ENCODE measurements at places on chromosomes 1 and 21.

DNA sequence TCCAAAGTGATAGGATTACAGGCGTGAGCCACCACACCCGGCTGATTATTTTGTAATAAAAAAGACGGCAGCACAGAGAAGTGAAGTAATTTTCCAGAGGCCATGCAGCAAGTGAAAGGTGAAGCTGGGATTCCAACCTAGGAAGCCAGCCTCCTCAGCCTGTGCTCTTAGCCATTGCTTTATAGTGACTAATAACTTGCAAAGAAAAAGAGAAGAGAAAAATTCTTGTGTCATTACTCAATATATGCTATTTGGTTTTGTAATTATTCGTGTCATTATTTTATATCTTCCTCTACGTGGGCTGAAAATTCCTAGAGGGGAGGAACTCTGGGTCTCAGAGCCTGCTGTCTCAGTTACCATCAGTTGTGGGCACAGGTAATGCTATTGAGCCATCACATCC lies 1.6 kb upstream of the IER5 start:
- no peak for DNase-seq

DNA sequence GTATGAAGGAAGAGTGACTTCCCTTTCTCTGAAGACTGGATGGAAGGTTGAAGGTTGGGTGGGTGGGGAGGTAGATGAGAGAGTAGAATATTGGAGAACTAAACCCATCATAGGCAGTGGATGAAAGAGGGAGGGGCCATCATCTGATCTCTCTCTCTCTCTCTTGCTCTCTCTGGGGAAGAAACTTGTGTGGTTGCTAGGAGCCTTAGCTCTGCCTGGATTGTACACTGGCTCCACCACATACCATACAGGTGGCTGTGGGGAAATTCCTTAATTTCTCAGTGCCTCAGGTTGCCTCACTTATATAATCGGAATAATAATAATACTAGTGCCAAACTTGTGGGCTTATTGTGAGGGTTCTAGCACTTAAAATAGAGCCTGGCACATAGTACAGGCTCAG lies 9.5 kb downstream of the XCL1 start:
- DNase-seq = no peak

DNA sequence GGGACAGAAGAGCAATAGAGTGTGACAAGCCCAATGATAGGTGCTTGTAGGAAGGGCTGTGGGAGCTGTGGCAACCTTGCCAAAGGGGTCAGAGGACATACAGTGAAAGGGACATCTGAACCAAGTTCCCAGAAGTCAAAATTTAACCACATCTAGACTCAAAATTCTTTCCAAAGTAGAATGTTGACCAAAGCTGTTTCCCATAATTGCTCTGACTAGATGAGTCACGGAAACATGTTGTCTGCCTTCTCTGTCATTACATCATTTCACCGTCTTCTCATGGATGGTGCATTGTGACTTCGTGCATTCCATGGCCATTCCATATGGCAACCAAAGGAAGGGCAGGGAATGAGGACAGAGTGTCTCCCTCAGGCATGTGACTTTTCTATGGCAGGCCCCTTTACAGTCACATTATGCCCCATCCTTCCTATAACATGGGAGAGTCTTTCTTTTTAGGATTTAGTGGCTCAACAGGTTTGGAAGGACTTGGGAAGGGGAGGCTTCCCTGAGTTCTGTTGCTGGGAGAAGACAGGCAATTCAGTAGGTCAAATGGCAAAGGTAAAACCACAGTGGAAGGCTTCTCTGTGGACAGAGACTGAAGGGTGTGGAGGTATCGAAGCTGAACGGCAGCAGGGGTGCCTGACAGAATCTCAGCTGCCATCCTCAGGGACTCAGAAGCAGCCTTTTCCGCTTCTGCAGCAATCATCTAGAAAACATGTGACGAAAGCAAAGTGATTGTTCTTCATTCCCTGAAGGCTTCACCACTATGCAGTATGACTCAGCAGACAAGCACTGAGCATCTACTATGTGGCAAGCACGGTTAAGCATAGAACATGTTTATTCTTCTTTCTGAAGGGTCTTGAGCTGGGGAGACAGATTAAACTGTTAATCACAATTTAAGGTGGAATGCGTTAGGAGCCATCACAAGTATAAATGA lies 24.7 kb downstream of the NPHS2 start:
- peak; percentile 23 for DNase-seq

- no peak for DNase-seq
Observed at GRCh38 chr1:61708953-61709907, 15.7 kb downstream of the TM2D1 start.

DNA sequence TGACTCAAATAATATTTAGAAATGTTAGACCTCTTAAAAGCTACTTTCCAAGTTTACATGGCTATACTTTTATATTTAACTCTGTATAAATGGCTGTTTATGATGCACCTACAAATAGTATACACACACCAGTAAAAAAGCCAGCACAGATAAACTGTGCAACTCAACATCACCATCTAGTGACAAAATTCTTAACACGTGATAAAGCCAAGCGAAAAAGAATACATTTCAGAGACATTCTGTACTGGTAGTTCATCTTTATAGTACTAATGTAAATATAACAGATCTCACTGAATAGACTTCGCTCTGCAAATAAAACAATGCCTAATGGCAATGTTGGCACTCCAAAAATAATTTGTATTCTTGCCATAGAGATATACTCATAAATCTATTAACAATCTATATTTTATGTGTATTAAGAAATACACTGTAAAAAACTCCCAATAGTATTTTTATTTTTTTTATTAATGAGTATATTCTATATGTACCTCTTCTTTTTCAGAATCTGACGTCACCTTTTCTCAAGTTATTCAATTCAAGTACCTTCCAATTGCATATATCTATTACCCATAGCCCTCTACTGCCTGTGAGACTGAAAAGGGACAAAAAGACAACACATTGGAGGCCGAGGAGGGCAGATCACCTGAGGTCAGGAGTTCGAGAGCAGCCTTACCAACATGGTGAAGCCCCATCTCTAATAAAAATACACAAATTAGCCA lies 100.2 kb downstream of the DPYD start:
- peak; percentile 16 for DNase-seq
